ENCODE measurements at places on chromosomes 7 and 10. TPM values are rescaled to one million over a fixed set of nuclear protein-coding genes. Genes with fewer than 3 reads are reported as not detected.

Gene ACTL6B
- not detected for total RNA-seq

Gene EGR2
- 52.1 TPM for total RNA-seq

Gene RALA
- 40.6 TPM for total RNA-seq

DNA sequence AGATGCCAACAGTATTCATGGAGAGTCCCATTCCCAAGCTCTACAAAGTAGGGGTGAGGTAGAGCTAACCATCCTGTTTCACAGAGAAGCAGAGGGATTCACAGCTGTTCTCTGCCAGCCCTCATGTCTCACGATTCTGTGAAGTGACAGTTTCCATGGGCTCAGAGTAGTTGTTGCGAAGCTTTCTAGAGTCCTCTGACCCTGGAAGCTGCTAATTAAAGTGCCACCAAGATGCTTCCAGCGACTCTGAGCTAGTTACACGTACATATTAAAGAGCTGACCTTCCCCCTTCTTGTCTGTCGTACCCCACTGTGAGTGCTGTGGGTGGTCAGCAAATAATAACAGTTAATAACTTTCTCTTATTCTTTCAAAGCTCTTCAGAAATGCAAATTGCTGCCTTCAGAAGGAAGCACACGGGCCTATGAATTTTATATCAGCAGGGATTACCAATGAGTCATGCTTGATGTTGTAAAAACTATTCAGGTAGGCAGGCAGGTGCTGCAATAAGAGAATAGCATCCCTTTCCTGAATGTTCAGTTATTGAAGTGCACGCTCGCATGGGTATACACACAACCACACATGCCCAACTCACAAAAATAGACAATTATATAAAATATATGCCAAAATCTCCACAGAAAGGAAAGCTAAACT, 34.1 kb downstream of the DNAJB9 start:
- peaks cover 6% of the 10 kb centered on the region for H3K4me1 ChIP-seq
- no peak for DNase-seq
- H3K27me3 ChIP-seq: peaks cover 10% of the 10 kb centered on the region
- H3K36me3 ChIP-seq: no peaks in the 10 kb centered on the region
- no peak overlapping the region for H3K4me3 ChIP-seq
- H3K27ac ChIP-seq: no peak overlapping the region

- no peak overlapping the region for H3K4me3 ChIP-seq
- no peaks in the 10 kb centered on the region for H3K4me1 ChIP-seq
- H3K27me3 ChIP-seq: no peaks in the 10 kb centered on the region
- no peak overlapping the region for H3K27ac ChIP-seq
Measured at GRCh38 chr10:67141300-67141699, 215.5 kb downstream of the LRRTM3 start.

GRCh38 chr7:4017081-4017480, 665.0 kb upstream of the FOXK1 start:
- no peak for DNase-seq
- peaks cover 5% of the 10 kb centered on the region for H3K27me3 ChIP-seq
- H3K36me3 ChIP-seq: no peaks in the 10 kb centered on the region
- no peaks in the 10 kb centered on the region for H3K4me1 ChIP-seq
- H3K4me3 ChIP-seq: no peak overlapping the region

DNA sequence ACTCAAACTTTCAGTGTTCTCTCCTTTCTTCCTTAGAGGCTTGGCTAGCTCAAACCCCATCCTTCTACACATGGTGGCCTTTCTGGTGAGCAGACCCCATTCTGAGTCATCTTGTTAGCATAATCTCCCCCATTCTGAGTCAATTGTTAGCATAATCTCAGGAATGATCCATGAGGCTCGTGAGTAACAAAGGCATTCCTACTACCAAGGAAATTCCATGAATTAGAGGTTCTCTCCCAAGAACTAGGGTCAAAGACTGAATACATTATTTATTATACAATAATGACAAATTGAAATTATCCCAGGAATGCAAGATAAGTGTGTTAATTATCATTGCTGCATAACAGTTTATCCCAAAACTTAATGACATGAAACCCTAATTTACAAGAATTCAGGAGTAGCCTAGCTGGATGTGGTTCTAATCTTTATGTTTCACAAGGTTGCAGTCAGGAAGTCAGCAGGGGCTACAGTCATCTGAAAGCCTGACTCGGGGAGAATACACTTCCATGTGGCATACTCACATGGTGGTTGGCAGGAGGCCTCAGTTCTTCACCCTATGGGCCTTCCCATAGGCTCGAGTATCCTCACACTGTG, 100.2 kb downstream of the MMRN2 start:
- peaks cover 7% of the 10 kb centered on the region for H3K36me3 ChIP-seq
- no peak overlapping the region for H3K27ac ChIP-seq
- DNase-seq: no peak
- no peak overlapping the region for H3K4me3 ChIP-seq
- H3K27me3 ChIP-seq: no peaks in the 10 kb centered on the region

DNA sequence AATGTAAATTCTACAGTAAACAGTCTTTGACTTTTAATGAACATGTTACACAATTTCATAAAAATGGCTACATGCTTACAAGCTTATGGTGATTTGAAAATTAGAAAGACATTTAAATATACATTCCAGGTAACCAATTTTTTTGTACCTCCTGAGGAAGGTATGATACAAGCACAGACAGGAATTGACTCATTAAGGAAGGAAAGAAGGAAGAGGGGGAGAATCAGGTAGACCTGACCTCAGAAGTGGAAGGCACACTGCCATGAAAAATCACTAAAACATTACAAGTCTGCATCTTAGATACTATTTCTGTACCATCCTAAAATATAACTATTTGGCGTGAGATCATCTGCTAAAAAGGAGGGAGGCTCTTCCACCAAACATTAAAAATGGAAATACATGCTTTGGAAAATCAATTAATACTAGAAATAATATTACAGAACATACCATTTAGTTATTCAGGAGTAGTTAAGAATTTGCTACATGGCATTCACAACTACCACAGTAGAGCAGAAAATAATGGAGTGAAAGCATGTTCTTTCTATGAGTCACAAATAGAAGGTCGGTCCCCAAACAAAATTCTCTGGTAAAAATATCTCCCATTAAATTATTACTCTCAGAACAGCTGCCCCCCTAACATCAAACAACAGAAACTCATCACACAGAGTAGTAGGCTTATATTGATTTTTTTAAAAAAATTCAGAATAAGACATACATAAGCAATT, 15.2 kb downstream of the RAB11FIP2 start:
- peaks cover 25% of the 10 kb centered on the region for H3K4me1 ChIP-seq
- H3K4me3 ChIP-seq: no peak overlapping the region
- H3K36me3 ChIP-seq: peaks cover 18% of the 10 kb centered on the region
- no peak for DNase-seq

DNA sequence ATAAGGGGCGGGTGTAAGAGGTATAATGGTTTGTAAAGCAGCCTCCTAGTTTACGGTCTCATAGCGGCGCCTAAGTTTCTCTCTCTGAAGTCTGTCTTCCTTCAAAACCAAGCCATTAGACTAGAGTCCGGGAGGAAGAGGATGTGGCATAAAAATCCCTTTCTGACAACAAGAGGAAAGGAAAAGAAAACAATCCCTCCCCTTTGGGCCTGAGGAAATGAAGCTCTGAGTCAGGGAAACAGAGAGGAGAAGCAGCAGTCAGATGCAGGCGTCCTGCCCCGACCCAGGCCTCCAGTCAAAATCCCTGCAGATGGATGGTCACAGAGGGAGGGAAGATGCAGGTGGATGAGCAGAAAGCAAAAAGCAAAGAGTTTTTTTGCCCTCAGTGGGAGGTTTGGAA, 23.7 kb downstream of the PARP12 start:
- no peak overlapping the region for H3K27ac ChIP-seq
- DNase-seq: no peak
- H3K27me3 ChIP-seq: no peaks in the 10 kb centered on the region
- no peak overlapping the region for H3K4me3 ChIP-seq
- H3K36me3 ChIP-seq: peaks cover 29% of the 10 kb centered on the region
